GM12865 (cell line): ENCODE measurements at places on chromosomes 4 and X.

GRCh38 chr4:3332498-3332897, 39.7 kb downstream of the RGS12 start:
- DNase-seq = no peak

DNA sequence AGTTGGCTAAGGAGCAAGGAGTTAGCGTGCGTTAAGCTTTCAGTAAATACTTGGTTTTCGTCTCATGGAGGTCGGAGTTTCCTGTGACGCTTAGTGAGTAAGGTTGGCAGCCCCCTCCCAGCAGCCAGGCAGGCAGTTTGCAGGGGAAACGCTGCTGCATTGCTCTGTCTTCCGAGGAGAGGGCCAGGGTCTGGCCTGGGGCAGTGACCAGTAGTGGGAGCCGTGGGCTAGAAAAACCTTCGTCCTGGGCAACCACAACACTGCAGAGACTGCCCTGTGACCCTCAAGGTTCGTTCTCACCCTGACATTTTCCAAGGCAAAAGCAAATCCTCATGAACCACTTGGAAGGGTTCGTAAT, 432 bp downstream of the TMEM175 start:
- peak; percentile 28 for DNase-seq

DNA sequence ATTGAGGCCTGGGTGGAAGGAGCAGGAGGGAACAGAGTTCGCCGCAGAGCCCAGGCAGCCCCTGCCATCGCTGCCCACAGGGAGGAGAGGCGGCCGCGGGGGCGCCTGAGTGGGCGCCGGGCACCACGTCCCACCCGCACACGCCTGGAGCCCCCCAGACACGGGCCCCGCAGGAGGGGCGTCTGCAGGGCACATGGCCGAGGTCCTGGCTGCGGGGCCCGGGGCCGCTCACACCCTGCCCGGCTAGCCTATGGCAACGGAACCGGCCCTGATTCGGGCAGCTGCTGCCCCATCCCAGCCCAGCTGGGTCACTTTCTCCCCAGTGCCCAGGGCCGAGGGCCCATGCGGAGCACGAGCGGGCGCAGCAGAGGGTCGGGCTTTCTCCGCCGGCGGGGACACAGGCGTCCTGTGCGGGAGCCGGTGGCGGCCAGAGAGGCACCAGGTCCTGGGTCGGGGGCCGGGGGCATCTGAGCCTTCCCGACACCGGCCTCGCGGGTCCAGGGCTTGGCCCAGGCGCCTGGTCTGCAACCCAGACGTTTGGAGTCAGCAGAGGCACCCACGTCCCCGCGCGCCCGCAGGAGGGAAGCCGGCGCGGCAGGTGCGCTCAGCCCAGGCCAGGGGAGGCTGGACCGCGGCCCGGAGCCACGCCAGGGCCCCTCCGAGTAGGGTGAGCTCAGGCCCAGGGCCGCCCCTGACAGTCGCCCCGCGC, 91.2 kb downstream of the FAM53A start:
- no peak for DNase-seq

DNA sequence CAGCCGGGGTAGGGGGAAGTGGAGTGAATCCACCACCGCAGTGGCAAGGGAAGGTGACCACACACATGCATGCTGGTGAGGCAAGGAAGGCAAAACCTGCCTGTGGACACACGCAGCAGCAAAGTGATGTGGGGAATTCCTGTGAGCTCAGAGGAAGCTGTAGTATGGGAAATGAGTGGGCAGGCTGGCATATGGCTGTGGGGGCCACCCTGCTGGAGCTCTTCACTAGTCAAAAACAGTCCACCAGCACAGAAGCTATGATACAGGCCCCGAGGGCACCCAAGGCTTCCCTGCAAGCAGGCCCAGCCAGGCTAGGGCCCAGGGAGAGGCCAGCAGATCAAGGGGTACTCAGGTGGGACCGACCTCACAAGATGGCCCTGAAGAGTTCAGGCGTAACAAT, 239.1 kb downstream of the CHM start:
- no peak for DNase-seq

DNA sequence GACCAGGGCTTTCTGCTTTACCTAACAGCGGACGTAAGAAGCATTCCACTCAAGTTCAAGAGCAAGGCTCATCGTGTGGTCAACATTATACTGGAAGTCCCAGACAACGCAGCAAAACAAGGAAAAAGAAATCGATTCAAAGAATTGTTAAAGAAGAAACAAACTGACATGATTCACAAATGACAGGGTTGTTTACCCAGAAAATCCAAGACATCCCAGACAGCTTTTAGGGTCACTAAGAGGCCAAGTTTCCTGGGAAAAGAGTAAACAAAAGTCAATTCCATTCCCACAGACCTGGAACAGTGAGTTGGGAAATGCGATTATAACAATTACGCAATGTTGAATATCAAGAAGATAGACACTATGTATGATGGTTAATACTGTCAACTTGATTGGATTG, 21.5 kb upstream of the HTRA3 start:
- no peak for DNase-seq

- DNase-seq = no peak
Observed at GRCh38 chr4:10118048-10119004, 1.7 kb upstream of the WDR1 start.

GRCh38 chr4:74292111-74292870, 16.0 kb upstream of the EPGN start:
- no peak for DNase-seq

GRCh38 chr4:144557404-144557803, 88.6 kb upstream of the HHIP start:
- DNase-seq = no peak

DNA sequence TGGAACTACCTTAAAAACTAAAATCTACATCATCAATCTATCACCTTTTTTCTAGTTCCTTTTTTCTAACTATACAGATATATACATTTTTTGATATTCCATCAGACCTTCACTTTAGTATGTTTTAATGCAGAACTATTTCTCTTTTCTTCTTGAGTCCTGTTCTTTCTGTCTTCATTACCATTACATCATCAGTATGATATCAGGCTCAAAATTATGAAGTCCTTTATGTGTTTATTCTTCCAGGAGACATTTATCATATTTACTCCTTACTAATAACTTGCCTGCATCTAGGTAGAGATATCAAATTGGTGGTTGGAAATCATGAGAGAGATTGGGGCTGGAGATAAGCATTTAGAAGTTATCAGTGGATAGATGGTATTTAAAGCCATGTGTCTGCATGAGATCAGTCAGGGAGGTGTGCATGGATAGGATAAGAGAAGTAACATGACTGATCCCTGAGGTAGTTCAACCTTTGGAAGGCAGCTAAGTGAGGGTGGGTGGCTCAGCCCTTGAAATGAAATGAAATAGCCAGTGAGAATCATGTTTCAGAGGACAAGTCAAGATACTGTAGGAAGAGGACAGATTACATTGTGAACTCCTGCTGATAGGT, 43.1 kb downstream of the MRPL1 start:
- no peak for DNase-seq

DNA sequence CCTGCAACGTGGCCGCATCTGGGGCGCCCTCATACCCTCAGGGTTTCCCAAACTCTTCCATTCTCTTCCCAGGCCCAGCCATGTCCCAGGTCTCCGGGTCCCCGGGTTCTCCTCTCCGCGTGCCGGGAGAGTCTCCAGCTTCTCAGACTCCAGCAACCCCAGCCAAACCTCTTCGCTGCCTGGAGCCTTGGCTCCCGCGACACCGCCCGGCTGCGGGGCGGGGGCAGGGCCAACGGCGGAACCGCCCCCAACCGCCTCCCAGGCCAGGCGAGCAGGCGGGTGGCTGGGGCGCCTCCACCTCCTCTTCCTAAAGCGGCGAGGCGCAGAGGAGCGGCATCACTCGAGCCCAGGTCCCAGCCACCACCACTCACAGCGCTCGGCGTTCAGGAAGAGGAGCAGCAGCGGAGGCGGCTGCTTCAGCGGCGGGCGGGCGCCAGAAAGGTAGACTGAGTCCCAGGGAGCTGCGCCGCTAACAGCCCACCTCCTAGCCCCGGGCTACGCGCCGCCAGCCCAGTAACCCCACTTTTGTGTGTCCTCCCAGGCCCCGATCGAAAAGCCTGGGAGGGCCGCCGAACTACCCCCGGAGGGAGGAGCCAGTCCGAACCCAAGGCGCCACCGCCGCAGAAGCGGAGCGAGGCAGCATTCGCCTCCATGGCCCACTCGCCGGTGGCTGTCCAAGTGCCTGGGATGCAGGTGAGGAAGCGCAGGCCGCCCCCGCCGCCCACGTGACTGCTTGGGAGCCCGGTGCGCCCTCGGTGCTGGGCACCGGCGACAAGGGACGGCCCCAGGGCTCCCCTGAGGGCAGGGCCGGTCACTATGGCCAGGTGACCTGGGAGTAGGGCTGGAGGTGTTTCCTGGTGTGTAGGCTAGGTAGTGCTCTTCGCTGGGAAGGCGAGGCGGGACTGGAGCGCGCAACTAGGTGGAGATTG, at the start of gene STK26:
STK26 (plus strand) TSS at position 336 of the 929 bp plus-strand sequence; CDS start at position 652, 316 bp downstream.
- peak; percentile 83 for DNase-seq

DNA sequence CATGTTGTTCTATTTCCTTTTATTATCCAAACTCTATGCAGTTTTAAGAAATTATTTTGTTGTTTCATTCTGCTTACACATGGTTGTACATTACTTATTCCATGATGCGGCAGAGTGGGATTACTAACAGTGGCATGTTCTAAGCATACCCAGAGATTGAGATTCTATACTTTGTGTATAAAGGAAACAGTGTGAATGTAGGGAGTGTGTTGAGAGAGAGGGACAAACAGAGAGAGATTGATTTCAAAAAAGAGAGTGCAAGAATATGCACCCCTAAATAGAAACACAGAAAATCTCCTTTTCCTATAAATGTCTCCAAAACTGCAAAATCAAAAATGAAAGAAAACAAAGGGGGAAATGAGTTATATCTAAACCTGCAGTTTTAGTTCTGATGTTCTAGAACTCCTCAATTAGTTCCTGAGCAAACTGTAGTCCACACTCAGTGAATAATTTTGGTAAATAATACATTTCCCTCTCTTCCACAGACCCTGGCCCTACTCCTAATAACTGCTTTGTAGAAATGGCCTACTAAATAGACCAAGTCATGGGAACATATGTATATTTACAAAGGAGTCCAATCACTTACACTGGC, 31.0 kb downstream of the SLC9B1 start:
- DNase-seq = peak; percentile 5

GRCh38 chrX:6718766-6719165, 183.8 kb upstream of the VCX3A start:
- peak; percentile 37 for DNase-seq

DNA sequence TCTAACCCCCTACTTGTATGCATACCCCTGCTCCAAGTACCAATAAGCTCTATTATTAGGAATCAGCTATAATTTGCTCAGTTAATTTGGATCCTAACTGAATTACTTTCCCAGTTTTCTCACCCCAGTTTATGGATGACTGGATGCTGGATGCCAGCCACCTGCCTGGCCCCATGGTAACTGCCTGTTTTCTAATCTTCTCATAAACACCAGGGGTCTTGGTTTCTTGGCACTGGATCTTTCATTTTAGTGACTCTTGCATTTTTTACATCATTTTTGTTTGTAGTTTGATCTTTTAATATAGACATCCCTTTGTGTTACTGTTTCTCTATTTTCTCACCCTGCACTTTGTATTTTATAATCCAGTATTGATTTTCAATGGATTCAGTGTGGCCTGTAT, 246.8 kb downstream of the ADGRL3 start:
- DNase-seq = no peak

GRCh38 chr4:26935397-26935796, 74.8 kb downstream of the STIM2 start:
- no peak for DNase-seq

DNA sequence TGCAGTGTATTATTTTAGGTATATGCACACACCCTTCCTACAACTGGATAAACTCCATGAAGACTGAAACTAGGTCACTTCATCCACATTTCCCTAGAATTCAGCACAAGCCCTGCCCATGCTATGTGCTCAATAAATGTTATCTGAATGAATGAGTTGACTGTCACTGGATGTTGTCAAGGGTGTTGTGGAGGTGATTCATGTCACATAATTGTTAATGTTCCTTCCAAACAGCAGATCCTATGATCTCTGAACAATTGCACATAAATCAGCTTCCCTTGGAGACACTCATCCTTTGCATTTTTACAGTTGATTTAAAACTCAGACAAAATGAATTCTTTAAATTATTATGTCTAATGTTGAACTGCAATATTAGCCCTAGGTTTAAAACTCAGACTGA, 154.7 kb downstream of the TSPAN5 start:
- no peak for DNase-seq

- DNase-seq = no peak
Observed at GRCh38 chrX:250965-251364, 30.2 kb upstream of the PLCXD1 start.

DNA sequence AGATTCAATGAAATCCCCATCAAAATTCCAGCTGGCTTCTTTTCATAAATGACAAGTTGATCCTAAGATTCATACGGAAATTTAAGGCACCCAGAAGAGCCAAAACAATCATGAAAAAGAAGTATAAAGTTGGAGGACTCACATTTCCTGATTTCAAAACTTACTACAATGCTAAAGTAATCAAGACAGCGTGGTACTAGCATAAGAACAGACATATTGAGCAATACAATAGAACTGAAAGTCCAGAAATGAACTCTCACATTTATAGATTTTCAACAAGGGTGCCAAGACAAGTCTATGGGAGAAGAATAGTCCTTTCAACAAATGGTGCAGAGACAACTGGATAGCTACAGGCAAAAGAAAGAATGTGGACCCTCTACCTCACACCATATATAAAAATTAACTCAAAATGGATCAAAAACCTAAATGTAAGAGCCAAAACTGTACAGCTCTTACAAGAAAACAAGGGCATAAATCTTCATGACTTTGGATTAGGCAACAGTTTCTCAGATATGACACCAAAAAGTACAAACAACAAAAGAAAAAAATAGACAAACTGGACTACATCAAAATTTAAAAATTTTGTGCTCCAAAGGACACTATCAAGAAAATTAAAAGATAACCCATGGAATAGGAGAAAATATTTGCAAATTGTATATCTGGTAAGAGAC, 28.5 kb downstream of the SASH3 start:
- no peak for DNase-seq

DNA sequence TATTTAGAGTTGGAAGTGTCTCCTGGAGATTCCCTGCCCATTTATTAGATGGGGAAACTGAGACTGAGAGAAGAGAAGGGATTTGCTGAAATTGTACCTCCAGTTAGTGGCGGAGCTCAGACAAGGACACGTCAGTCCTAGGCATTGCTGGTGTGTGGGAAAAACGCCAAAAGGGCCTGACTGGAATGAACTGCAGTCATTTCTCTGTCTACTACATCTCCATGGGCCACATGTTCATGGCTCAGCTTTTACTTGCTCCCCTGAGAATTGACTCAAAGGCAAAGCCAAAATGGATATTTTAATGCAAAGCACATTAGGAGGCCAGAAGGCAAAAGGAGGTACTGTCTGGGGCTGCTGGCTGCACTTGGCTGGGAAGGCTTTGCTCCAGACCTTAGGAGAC, 3.9 kb downstream of the TFDP3 start:
- DNase-seq = no peak

DNA sequence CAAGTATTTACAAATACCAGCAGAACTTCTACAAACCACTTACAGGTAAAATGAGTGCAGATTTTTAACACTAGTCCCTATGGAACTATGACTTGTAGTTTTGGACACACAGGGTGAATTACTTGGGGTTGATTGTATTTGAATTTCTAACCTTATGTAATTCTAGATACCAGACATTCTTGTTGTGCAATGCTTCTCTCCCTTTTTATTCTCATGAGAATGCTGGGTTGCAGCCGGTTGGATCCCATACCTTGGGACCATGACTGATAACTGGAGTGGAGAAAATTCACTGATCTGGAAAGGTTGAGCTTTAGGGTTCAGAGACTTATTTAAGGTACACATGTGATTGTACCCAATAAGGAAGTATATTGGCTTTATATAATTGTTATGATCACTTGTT, 8.8 kb downstream of the TET2 start:
- DNase-seq = no peak
